ENCODE measurements at places on chromosomes 6 and 20. TPM values are rescaled to one million over a fixed set of nuclear protein-coding genes. Genes with fewer than 3 reads are reported as not detected.

DNA sequence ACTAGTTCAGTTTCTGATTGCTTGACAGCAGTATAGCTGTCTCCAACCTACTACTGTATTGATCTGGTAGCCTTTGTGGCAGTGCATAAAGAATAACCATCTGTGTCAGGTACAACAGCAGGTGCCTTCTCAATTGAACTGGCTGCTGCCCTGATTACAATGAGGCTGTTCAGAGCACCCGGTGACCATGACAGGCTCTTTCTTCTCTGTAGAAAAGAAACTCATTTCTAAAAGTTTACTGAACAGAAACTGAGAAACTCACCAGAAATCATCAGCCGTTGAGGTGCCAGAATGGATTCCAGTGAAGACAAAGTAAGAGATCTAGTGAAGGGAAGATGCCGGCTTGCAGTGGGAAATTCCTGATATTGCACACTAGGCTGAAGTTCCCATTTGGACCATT, 954.4 kb downstream of the PHF3 start:
- no peak for DNase-seq

Gene LY6G6F
- total RNA-seq = not detected

GRCh38 chr20:2332711-2333110, 36.9 kb downstream of the TGM3 start:
- no peak for DNase-seq

Gene HDGFL1
- not detected for total RNA-seq

Gene SLC22A7
- not detected for total RNA-seq

Gene SLC25A27
- 2.6 TPM for total RNA-seq

Measured in fibroblast of villous mesenchyme (primary cell).